ENCODE measurements at places on chromosomes 3 and 15.

- no peak for DNase-seq
These were observed 35.2 kb downstream of the TSC22D2 start for GRCh38 chr3:150443331-150443741.

GRCh38 chr3:123202451-123202850 is 708 bp downstream of the SEC22A start:
- DNase-seq = no peak

GRCh38 chr3:149227591-149228268 is 6.1 kb upstream of the CP start:
- no peak for DNase-seq

- DNase-seq = no peak
These were observed 692 bp downstream of the PSMD2 start for GRCh38 chr3:184299488-184300377.
